ENCODE measurements at places on chromosomes 16 and 17.

DNA sequence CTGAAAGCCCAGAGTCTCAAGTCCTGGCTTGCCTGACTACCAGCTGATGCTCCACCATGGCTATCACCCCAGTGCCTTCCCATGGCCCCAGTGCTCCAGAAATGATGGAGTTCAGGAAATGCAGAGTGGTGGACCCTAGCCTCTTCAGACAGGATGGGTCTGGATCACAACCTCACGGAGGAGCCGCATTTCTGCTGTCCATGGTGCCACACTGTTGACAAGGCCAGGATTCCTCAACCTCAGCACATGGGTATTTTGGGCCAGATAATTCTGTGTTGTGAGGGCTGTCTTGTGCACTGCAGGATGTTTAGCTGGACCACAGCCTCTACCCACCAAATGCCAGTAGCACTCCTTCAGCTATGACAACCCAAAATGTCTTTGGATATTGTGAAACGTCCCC is 6.7 kb upstream of the CRHR1 start:
- DNase-seq: no peak

- DNase-seq: no peak
Measured at GRCh38 chr16:17926866-17927399, 409.6 kb downstream of the NPIPA8 start.

- DNase-seq: no peak
Measured at GRCh38 chr17:54967621-54968261, 713 bp downstream of the COX11 start.

DNA sequence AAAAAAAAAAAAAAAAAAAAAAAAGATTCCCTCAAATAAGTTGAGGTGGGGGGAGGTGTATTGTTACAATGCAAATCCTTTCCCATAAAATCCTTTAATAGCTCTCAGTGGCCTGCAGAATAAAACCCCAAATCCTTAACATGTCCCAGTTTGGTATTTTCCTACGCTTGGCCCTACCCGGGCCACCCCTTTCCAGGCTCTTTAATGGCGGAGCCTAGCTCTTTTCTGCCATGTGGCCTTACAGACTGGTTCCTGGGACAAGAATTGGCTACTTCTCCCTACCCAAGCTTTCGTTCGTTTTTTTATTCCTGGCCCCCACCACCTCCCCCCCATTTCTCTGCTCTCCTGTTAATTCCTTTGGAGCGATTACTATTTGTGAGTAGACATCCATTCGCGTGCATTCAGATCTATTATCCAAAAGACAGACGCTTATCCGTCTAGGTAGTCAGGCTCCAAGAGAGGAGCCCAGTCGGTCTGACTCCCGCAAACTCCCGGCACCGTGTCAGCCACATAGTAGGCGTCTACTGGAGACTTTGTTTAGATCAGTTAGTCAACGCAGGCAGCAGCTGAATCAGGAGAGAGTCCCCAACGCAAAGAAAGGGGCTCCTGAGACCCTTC is 813 bp upstream of the THAP11 start:
- no peak for DNase-seq

- DNase-seq: no peak
Measured at GRCh38 chr16:74926805-74927204, 58.1 kb downstream of the WDR59 start.

- peak; percentile 95 for DNase-seq
Measured at GRCh38 chr17:76737676-76738467, at the start of gene MFSD11. Gene MFSD11, plus strand, starts transcription at chr17:76738119. Its CDS starts 234 bp downstream, at chr17:76738353.

DNA sequence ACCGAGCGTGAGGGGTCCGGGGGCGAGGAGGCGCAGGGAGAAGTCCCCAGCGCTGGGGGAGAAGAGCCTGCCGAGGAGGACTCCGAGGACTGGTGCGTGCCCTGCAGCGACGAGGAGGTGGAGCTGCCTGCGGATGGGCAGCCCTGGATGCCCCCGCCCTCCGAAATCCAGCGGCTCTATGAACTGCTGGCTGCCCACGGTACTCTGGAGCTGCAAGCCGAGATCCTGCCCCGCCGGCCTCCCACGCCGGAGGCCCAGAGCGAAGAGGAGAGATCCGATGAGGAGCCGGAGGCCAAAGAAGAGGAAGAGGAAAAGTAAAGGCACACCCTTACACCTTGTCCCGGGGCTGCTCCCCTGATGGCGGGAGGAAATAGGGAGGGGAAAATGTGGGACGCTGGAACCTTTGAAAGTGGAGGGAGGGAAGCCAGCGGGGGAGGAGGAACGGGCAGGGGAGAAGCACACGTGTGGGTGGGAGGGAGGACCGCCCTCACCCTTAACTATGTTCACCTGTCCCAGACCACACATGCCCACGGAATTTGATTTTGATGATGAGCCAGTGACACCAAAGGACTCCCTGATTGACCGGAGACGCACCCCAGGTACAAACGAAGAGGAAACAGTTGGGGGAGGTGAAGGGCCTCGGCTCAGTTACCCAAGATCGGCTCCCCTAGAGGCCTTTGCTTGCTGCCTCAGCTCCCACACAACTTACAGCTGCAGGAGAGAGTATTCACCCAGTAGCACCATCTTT is 916 bp downstream of the PAGR1 start:
- DNase-seq: peak; percentile 80
